ENCODE measurements at places on chromosomes 13 and 19. TPM values are rescaled to one million over a fixed set of nuclear protein-coding genes. Genes with fewer than 3 reads are reported as not detected.

DNA sequence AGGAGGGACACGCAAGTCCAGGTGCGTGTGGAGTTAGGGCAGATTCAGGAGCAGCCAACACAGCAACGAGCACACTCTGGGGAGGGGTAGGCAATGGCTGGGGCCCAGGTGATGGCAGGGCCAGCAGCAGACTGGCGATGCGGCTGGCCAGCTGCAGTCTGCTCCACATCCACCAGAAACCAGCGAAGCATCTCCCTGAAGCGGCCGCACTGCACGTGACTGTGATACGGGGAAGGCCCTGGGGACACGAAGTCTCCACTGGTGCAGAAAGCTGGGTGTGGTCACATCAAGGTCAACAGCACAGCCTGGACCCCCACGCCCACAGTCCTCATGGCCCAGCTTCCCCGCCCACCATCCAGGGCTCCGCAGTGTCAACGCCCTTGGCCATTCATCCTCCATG is 21.3 kb upstream of the EPHX3 start:
- DNase-seq: no peak

- DNase-seq: no peak
Measured at GRCh38 chr13:35797991-35798390, 321.5 kb upstream of the MAB21L1 start.

TEX101 gene
- total RNA-seq: not detected

DNA sequence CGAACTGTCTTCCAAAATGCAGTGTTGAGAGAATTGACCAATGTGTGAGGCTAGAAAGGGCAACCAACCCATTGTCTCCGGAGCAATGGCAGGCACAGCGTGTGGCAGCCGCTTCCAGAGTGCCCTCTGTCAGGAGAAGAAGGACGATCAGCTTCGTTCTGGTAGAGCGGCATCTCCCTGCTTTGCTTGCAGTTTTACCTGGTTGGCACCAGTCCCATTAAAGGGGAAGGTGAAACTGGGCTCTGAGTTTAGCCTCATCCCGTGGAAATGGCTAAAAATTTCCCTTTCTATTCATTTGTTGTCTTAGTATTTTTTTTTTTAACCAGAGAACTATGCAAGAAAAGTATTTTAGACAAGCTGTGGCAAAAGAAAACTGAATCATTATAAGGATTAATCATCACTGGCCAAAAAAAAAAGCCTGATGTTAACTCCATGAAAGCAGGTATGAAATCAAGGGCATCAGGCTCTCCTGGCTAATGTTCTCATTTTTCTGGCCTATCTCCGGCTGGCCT is 81.5 kb upstream of the SLC7A1 start:
- no peak for DNase-seq

DNA sequence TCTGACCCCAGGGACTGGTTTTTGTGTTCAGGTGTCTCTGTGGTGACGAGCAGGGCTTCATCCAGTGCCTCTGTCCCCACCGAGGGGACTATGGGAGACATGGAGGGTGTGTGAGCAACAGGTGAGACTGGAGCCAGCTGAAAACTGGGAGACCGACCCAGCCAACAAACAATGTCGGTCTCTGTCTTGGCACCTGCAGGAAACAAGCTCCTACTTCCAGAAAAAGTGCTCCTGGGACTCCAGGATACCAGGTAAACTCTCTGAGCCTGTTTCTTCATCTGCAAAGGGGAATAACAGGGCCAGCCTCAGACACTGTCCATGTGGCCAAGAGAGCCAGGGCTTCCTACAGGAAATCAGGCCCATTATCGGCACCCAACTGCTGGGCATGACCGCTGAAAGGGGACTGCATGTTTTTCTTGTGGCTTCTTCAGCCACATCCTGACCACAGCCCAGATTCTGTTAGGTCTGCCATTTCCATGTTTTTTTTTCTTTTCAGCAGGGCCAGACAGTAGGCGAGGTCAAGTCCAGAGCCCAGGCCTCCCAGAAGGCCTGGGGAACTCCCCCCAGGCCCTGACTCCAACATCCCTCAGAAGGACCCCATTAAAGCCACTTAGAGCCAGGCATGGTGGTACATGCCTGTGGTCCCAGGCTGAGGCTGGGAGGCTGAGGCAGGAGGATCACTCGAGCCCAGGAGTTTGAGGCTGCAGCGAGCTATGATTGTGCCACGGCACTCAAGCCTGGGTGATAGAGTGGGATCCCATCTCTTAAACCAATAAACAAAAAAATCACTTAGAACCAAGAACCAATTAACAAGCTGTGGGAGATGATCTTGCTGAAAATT is 836 bp upstream of the BST2 start:
- no peak for DNase-seq

KLK4 gene
- not detected for total RNA-seq

ZNF700 gene
- total RNA-seq: 15.0 TPM

DNA sequence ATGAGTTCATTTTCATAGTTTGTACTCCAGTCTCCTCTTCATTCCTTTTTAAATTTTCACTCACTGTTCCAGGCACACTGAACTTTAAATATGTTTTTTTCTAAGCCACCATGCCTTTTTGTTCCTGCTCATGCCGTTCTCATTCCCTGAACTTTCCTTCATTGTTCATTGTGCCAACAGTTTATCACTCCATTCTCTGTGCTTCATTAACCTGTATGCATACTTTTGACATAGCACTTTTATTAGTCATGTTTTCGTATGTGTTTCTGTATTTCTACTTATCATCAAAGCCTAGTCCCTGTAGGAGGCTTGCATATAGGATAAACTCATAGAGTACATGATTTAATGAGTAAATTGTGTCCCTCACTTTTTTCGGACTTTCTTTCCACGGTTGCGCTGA is 65.3 kb downstream of the PCDH20 start:
- DNase-seq: no peak

DNA sequence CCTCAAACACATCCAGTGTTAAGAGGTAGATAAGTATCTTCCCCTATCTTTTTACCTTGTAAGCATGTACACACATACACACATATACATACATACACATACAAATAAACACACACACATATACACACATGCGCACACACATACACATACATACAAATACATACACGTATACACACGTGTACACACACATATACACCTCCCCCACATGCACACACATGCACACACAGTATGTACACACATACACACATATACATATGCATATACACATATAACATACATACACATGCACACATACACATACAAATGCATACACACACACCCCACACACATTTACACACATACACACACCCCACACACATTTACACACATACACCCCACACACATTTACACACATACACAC is 24.1 kb downstream of the ADGRE1 start:
- no peak for DNase-seq

- no peak for DNase-seq
Measured at GRCh38 chr13:114056205-114057013, 76.0 kb downstream of the RASA3 start.

DNA sequence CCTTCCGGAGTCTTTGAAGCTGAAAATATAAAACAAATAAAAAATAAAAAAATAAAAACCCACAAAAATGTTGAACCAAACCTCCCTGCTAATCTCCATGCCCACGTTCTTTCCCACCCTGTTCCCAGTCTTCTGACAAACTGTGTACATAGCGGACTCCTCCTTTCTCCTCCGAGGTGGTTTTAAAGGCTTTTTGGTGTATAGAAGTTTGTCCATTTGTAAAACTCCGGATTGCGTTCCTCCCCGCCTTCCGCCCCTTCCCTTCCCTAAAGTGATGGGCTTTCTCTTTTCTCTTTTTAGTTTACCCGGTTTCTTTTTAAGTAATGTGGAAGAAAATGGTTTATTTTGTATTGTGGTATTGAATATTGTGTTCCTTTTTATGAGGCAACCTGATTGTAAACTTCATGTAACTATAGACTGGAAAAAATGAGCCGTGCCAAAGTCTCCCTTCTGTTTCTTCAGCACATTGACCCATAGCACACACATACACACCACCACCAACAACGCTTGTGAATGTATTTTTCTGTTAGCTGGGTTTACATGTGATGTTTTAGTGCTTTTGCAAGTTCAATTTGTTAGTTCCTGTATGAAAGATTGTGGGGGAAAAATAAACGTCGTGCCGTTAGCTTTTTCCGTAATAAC is 4.4 kb downstream of the ZIC2 start:
- DNase-seq: no peak

NCAN gene
- total RNA-seq: 0.02 TPM

APC2 gene
- 2.3 TPM for total RNA-seq

ZSWIM4 gene
- total RNA-seq: 21.5 TPM

ERICH4 gene
- not detected for total RNA-seq

- no peak for DNase-seq
Measured at GRCh38 chr19:56369886-56370676, 23.3 kb downstream of the ZNF582 start.

ZNF90 gene
- total RNA-seq: 28.0 TPM

SUPT20H gene
- 99.6 TPM for total RNA-seq

LGI4 gene
- 2.0 TPM for total RNA-seq

CEACAM8 gene
- not detected for total RNA-seq

- DNase-seq: no peak
Measured at GRCh38 chr13:101798437-101798836, 346.0 kb downstream of the ITGBL1 start.

DNA sequence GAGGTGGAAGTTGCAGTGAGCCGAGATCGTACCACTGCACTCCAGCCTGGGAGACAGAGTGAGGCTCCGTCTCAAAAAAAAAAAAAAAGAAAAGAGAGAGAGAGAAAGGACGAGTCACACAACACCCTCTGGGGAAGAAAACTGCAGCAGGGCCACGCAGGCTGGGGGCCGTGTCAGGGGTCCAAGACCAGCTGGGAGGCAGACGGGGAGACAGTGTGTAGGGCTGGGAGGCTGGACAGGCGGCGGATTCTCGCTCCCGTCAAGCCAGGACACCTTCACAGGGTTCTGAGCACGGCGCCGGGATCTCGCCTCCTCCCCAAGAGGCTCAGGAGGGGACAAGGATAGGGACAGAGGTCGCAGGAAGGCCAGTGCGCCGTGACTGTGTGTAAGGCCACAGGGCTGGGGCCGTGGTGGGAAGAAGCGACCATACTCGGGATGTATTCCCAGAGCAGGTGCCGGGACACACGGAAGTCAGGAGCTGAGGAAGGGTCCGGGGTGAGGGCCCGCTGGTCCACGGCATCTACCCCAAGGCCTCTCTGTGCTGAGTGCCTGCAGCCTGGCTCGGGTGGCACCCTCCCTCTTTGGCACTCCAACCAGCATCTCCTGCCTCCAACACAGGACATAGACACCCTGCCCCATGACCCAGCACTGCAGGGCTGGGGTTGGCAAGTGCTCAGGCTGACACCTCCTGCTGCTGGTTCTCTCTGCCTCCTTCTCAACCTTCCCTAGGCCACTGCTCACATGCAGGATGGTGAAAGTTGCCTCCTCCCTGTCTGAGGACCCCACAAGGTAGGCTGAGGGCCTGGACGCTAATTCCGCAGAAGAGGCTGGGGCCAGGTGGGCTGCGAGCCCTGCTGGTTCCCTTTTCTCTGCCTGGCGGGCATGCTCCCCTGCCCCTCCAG is 21.2 kb downstream of the ZNF787 start:
- DNase-seq: no peak

- DNase-seq: no peak
Measured at GRCh38 chr13:64817691-64818090, 2412.4 kb downstream of the PCDH9 start.

CABP5 gene
- total RNA-seq: not detected

GRCh38 chr19:2726904-2727639 is 5.9 kb upstream of the DIRAS1 start:
- no peak for DNase-seq

AXL gene
- 61.0 TPM for total RNA-seq

LTBP4 gene
- total RNA-seq: 364 TPM

- DNase-seq: no peak
Measured at GRCh38 chr13:90709319-90709718, 638.2 kb upstream of the MIR17HG start.

DNA sequence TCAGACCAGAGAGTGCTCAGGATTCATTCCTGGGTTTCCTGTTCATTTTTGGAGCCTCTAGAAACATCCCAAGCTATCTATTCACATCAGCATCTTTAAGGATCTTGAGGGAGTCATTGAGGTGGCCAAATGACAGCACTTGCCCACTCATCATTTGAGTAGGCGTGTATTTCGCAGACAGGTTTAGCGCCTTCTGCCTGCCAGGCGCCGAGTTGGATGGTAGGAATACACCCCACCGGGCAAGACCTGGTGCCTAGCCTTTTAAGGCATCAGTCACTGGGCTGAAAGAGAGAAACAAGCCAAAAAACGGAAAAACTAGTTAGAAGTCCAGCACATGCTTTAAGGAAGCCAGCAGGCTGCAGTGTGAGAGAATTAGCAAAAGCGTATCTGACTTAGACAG is 33.8 kb downstream of the PEX11G start:
- no peak for DNase-seq

TINCR gene
- total RNA-seq: 2.5 TPM

- DNase-seq: no peak
Measured at GRCh38 chr19:29576761-29577648, 29.1 kb upstream of the POP4 start.
